ENCODE measurements at places on chromosomes 11 and 22. TPM values are rescaled to one million over a fixed set of nuclear protein-coding genes. Genes with fewer than 3 reads are reported as not detected.

The TSSK2 gene
- total RNA-seq: not detected

The RAG2 gene
- not detected for total RNA-seq

The SYT12 gene
- total RNA-seq: not detected

The IGLL1 gene
- total RNA-seq: not detected

The MS4A15 gene
- total RNA-seq: not detected

The SHISAL1 gene
- 1.2 TPM for total RNA-seq

The UBASH3B gene
- total RNA-seq: 13.9 TPM

The CATSPERZ gene
- total RNA-seq: 0.44 TPM

The CALCB gene
- not detected for total RNA-seq

The EIF3L gene
- 409 TPM for total RNA-seq

The HSPB2 gene
- total RNA-seq: 0.99 TPM

The TBX10 gene
- total RNA-seq: not detected

The SULT4A1 gene
- total RNA-seq: 0.83 TPM

The NXPE4 gene
- not detected for total RNA-seq

The OR4C16 gene
- not detected for total RNA-seq

The DDTL gene
- 2.0 TPM for total RNA-seq

The LRRC10B gene
- not detected for total RNA-seq

The ARHGEF17 gene
- 44.7 TPM for total RNA-seq

The MLC1 gene
- total RNA-seq: not detected

The SAA2 gene
- total RNA-seq: not detected

The TRIM49 gene
- not detected for total RNA-seq

The LDLRAD3 gene
- total RNA-seq: 2.5 TPM

The PCNX3 gene
- 30.8 TPM for total RNA-seq

The TREH gene
- total RNA-seq: not detected

The FGF3 gene
- total RNA-seq: not detected

The CNTN5 gene
- total RNA-seq: not detected

The TUBGCP6 gene
- 41.7 TPM for total RNA-seq

The SLC22A12 gene
- not detected for total RNA-seq

The DEUP1 gene
- total RNA-seq: not detected

The IGLL5 gene
- not detected for total RNA-seq

The NNMT gene
- 367 TPM for total RNA-seq

The SLC6A5 gene
- total RNA-seq: under 0.01 TPM

The MMP1 gene
- total RNA-seq: 78.2 TPM

The SMC1B gene
- not detected for total RNA-seq

The ANKK1 gene
- 0.15 TPM for total RNA-seq

The TMEM151A gene
- 0.66 TPM for total RNA-seq

The CADM1 gene
- 6.5 TPM for total RNA-seq

The SCN3B gene
- under 0.01 TPM for total RNA-seq

Data from smooth muscle cell of trachea (primary cell).